ENCODE measurements at places on chromosomes 5 and 9. TPM values are rescaled to one million over a fixed set of nuclear protein-coding genes. Genes with fewer than 3 reads are reported as not detected.

The PCDHGA5 gene
- total RNA-seq: 0.66 TPM

DNA sequence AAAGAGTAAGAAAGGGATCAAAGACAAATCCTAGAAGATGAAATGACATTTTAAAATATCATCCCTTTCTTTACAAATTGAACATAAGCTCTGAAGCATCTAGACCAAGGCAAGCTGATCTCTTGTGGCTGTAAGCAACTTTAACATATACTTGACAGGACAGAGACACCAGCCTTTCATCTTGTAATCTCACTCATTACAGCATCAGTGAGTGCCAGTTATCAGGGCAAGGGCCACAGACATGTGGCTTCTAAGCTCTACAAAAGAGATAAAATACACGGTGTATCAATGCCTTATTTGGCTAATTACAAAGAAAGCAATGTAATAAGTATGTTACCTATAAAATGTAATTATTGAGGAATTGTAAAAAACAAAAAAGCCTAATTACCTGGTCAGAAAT is 95.0 kb downstream of the DROSHA start:
- no peak for DNase-seq

- peak; percentile 73 for DNase-seq
Measured at GRCh38 chr9:15277400-15278090, 29.5 kb downstream of the TTC39B start.

DNA sequence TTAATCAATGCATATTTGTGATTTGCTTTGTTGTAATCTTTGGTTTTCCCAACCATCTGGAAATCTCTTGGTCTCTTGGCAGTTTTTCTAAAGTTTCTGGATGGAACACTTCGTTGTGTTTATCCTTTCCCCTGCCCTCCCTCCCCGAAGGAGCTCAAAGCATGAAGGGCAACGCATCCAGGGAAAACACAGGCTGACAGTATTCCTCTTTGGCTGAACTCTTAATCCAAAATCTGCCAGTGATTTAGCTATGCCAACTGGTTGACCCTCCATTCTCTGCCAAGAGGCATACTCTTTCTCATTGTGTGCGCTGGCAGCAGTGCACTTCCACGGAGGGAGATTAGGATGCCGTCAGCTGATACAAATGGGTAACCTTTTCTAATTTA is 20.5 kb downstream of the ZBTB34 start:
- no peak for DNase-seq

DNA sequence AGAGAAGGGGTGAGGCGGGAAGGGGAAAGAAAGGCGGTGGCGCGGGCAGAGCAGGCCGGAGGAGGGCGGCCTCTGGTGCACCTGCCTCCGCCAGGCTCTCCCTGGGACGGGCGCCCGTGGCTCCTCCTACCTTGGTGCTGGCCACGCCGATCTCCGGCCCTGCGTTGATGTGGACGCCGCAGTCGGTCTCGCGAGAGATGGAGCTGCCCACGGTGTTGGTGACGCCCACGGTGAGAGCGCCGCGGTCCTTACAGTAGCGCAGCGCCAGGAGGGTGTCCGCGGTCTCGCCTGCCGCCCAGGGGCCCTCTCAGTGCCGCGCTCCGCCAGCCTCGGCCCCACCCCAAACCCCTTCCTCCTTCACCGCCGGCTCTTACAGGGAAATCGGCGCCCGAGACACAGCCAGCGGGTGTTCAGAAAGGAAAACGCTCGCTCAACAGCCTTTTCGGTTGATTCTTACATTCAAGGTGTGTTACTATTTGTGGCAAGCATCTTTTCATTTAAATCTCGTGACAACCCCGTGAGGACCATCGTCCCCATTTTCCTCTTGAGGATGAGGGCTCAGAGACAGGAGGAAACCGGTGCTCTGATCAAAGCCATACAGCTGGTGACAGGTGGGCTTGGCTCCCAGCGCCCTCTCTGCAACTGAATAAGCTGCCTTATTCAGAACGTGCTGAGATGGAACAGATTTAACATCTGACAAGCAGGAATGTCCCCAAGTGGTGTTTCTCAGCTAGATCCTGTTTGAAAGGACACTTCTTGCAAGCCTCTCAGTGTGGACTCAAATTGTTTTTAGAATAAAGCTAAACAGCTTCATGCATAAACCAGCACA is 22.0 kb upstream of the MAPK9 start:
- DNase-seq: peak; percentile 80

The PCDHAC2 gene
- 0.32 TPM for total RNA-seq

DNA sequence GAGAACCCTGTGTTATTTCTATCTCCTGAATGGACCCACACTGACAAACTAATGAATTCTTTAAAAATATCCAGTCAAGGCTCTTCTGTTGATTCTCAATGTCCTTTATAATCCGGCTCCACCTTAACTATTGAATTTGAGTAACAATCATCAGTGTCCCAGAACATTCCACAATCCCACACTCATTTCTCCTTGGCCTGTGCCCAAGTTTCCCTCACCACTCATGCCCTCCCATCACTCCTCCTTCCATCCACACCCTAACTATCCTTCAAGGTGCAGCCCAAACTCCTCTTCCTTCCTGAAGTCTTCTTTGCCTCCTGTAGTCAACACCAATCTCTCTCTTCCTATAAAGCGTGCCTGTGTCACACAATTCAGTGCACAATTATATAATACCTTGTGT is 106.1 kb downstream of the NUDT12 start:
- DNase-seq: no peak

DNA sequence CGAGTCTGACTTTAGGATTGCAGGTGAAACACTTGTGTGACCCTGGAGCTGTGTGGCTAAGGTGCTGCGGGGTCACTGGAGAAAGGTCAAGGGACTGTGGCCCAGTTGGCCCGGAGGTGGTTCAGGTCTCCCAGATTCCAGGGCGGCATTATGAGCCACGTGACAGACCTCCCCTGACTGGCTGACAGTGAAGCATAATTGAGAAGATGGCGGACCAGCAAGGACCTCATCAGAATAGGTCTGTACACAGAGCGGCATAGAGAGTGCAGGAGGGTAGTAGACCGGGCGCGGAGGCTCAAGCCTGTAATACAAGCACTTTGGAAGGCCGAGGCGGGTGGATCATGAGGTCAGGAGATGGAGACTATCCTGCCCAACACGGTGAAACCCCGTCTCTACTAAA is 815 bp upstream of the ODF2 start:
- DNase-seq: no peak
